ENCODE measurements at places on chromosomes 2 and 18. TPM values are rescaled to one million over a fixed set of nuclear protein-coding genes. Genes with fewer than 3 reads are reported as not detected.

LIMS3 gene
- 1.5 TPM for total RNA-seq

LONRF2 gene
- total RNA-seq: not detected

COLEC12 gene
- total RNA-seq: not detected

PGAP1 gene
- total RNA-seq: 29.3 TPM

FASTKD1 gene
- total RNA-seq: 41.3 TPM

DNA sequence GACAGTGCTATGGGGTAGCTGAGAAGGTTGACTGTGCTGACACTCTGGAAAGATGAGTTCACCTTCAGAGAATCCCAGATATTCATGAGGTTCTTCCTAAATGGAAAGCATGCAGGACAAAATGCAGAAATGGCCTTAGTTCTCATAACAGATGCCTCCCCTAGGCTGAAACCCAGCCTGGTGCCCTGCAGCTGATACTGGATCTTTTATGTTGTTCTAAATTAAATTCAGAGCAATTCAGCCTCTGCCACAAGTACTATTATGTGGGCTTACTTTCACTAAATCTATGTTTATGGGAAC is 172.0 kb upstream of the SERPINE2 start:
- no peak overlapping the region for H3K27ac ChIP-seq
- H3K36me3 ChIP-seq: no peaks in the 10 kb centered on the region
- H3K27me3 ChIP-seq: peaks cover 2% of the 10 kb centered on the region
- H3K4me3 ChIP-seq: no peak overlapping the region

DNA sequence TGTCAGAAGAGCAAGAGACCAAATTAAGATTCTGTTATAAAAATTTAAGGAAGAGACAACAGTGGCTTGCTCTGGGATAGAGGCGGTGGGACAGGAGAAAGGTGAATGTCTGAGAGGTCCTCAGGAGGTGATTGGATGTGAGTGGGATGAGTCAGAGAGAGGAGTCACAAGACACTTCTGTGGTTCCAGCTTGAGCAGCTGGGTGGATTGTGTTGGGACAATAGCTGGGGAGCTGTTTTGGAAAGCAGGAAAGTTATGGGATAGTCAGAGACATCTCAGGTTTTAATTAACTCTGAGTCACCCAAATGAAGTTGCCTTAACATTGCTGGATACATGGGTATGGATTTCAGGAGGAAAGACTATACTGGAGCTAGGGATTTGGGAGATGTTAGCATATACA is 218.0 kb upstream of the TRIB2 start:
- peaks cover 86% of the 10 kb centered on the region for H3K4me1 ChIP-seq
- no peaks in the 10 kb centered on the region for H3K27me3 ChIP-seq
- H3K4me3 ChIP-seq: no peak overlapping the region
- no peak overlapping the region for H3K27ac ChIP-seq
- H3K36me3 ChIP-seq: no peaks in the 10 kb centered on the region

DNA sequence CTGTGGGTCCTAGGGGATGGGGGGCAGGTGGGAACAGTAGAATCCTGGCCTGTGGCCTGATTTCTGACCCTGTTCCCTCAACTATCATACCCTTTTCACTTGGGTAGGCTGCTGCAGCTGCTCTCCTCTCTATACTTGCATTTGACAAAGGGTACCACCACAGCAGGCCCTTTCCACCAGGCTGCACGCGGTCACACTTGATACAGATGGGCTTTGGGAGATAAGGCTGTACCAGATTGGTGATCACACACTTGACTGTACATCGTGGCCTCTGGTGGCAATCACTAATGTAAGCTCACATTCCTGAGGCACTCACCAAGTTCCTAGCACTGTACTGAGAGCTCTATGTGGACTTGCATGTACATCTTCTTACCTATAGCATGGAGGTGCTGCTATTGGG is 1.6 kb upstream of the RALB start:
- H3K36me3 ChIP-seq: no peaks in the 10 kb centered on the region
- no peak overlapping the region for H3K4me3 ChIP-seq
- H3K27me3 ChIP-seq: peaks cover 2% of the 10 kb centered on the region

GRCh38 chr18:46055838-46056230 is 16.2 kb downstream of the PSTPIP2 start:
- DNase-seq: no peak
- no peaks in the 10 kb centered on the region for H3K36me3 ChIP-seq
- H3K4me3 ChIP-seq: peak overlapping the region; percentile 10
- no peaks in the 10 kb centered on the region for H3K27me3 ChIP-seq
- H3K4me1 ChIP-seq: peaks cover 41% of the 10 kb centered on the region

GRCh38 chr2:67215214-67216055 is 181.7 kb upstream of the ETAA1 start:
- H3K4me1 ChIP-seq: no peaks in the 10 kb centered on the region
- peaks cover 6% of the 10 kb centered on the region for H3K27me3 ChIP-seq
- H3K4me3 ChIP-seq: no peak overlapping the region
- no peak for DNase-seq
- no peak overlapping the region for H3K27ac ChIP-seq

DNA sequence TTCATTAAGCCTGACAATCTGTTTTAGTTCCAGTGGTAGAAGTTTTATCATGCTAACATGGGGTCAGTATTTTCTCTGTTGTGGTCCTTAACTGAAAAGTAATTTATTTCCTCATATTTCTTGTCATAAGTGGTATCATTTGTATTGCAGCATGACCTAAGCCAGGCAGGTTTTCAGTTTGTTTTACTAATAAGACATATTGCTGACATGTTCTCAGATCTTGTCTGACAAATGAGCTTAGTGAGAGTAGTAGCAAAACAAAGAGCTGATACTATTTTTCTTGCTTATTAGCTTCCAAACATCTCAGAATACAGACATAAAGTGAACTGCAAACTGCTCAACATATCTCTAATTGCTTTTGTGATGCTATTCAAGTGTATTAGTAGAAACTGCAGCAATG is 293.6 kb downstream of the DSEL start:
- no peak overlapping the region for H3K27ac ChIP-seq
- H3K4me1 ChIP-seq: peaks cover 1% of the 10 kb centered on the region
- H3K27me3 ChIP-seq: no peaks in the 10 kb centered on the region
- no peak for DNase-seq
- H3K4me3 ChIP-seq: no peak overlapping the region
- H3K36me3 ChIP-seq: no peaks in the 10 kb centered on the region

GRCh38 chr2:26564121-26564644 is 77.0 kb downstream of the CIB4 start:
- no peak overlapping the region for H3K27ac ChIP-seq
- peaks cover 9% of the 10 kb centered on the region for H3K4me1 ChIP-seq

GRCh38 chr18:70956554-70956953 is 667.7 kb downstream of the SOCS6 start:
- no peak overlapping the region for H3K27ac ChIP-seq
- H3K4me1 ChIP-seq: no peaks in the 10 kb centered on the region
- no peak overlapping the region for H3K4me3 ChIP-seq
- H3K27me3 ChIP-seq: no peaks in the 10 kb centered on the region
- H3K36me3 ChIP-seq: no peaks in the 10 kb centered on the region

- no peak overlapping the region for H3K4me3 ChIP-seq
- H3K27me3 ChIP-seq: no peaks in the 10 kb centered on the region
- H3K27ac ChIP-seq: no peak overlapping the region
Measured at GRCh38 chr2:73013936-73014335, 57.6 kb downstream of the SFXN5 start.

DNA sequence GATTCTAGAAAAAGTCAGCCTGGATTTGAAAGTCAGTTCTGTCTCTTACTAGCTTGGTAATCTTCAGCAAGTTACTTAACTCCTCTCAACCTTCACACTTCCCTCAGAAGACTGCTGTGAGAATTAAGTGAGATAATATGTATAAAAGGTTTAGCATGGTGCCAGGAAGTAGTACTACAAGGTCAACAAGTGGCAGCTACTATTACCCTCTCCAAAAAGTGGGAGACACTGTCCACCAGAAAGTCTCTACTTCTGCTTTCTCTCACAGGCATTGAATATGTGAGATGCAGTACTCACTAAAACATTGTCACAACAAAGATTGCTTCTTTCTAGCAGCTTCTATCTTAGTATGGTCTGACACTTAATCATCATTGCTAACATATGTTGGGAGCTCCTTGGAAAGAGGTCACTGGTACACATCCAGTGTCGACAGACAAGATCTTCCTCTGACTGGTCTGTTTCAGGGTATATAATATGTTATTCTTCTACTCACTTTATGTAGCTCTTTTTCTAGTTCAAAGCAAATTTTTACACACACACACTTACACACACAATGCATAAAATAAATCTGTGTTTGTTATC is 47.9 kb downstream of the DOCK10 start:
- no peak for DNase-seq
- no peak overlapping the region for H3K27ac ChIP-seq
- peaks cover 70% of the 10 kb centered on the region for H3K4me1 ChIP-seq

GRCh38 chr2:48938231-48938630 is 182.7 kb upstream of the LHCGR start:
- no peaks in the 10 kb centered on the region for H3K4me1 ChIP-seq
- no peaks in the 10 kb centered on the region for H3K36me3 ChIP-seq
- no peak overlapping the region for H3K27ac ChIP-seq
- no peaks in the 10 kb centered on the region for H3K27me3 ChIP-seq
- no peak overlapping the region for H3K4me3 ChIP-seq
- DNase-seq: no peak

- H3K27ac ChIP-seq: no peak overlapping the region
- H3K4me1 ChIP-seq: peaks cover 8% of the 10 kb centered on the region
- H3K36me3 ChIP-seq: no peaks in the 10 kb centered on the region
- DNase-seq: no peak
Measured at GRCh38 chr2:23618794-23619530, 234.0 kb downstream of the KLHL29 start.

GRCh38 chr2:33083699-33084387 is 137.1 kb downstream of the LTBP1 start:
- no peak for DNase-seq
- no peak overlapping the region for H3K27ac ChIP-seq
- H3K36me3 ChIP-seq: no peaks in the 10 kb centered on the region
